ENCODE measurements at places on chromosomes 12 and 14.

DNA sequence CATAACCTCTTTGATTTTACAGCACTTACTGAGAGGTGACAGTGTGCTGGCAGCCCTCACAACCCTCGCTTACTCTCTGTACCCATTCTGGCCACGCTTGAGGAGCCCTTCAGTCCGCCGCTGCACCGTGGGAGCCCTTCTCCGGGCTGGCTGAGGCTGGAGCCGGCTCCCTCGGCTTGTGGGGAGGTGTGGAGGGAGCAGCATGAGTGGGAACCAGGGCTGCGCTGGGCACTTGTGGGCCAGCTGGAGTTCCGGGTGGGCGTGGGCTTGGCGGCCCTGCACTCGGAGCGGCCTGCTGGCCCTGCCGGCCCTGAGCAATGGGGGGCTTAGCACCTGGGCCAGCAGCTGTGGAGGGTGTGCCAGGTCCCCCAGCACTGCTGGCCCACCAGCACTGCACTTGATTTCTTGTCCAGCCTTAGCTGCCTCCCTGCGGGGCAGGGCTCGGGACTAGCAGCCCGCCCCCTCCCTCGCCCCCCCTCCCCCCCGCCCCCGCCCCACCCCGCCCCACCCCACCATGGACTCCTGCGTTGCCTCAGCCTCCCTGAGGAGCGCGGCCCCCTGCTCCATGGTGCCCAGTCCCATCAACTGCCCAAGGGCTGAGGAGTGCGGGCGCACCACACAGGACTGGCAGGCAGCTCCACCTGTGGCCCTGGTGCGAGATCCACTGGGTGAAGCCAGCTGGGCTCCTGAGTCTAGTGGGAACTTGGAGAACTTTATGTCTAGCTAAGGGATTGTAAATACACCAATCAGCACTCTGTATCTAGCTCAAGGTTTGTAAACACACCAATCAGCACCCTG lies 9.9 kb downstream of the MDGA2 start:
- no peak for DNase-seq

- DNase-seq: peak; percentile 77
Observed at GRCh38 chr12:3803865-3804472, 51.1 kb upstream of the CRACR2A start.

GRCh38 chr14:23430016-23430722 lies 5.3 kb downstream of the MYH7 start:
- no peak for DNase-seq

GRCh38 chr12:59677857-59678256 lies 82.0 kb downstream of the SLC16A7 start:
- DNase-seq: no peak

DNA sequence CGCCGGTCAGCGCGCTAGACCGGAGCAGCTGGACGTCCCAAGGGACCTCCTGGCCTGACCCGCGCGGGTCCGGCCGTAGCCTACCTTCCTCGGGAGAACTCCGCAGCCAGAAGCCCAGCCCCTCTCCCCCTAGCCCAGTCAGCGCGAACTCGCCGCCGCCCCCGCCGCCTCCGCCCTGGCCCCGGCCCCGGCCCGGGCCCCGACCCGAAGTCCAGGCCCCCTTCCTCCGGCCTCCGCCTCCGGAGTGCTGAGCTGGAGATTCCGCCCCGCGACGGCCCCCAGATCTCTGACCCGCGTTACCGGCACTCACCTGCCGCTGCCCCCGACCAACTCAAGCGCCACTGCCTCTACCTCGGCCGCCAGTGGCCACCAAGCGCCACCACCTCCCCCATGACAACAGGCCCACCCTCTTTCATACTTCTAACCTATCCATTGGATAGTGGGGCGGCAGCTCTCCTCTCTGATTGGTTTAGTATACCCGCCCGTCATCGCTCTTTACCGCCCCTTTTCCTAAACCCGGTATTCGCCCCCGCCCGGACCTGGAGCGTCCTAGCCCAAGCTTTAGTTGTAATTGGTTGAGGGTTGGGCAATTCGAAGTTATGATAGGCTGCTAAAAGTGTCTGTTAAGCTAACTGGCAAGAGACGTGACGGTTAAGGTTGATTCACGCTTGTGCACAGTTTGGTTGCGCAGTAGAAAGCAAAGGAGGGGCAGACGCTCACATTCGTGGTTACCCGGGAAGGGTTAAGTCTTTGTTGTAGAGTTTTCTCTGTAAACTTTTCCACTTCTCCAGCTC lies at the start of gene NUMB:
TSS of gene NUMB (minus strand) at position 364 of the 794 bp plus-strand sequence. CDS start 102,795 bp downstream, outside the sequence.
- peak; percentile 98 for DNase-seq

GRCh38 chr14:63760014-63760413 lies 32.1 kb upstream of the SGPP1 start:
- DNase-seq: no peak

GRCh38 chr12:1369460-1369859 lies 224.9 kb downstream of the FBXL14 start:
- no peak for DNase-seq

GRCh38 chr12:131912518-131913274 lies 16.4 kb upstream of the PUS1 start:
- DNase-seq: peak; percentile 20

DNA sequence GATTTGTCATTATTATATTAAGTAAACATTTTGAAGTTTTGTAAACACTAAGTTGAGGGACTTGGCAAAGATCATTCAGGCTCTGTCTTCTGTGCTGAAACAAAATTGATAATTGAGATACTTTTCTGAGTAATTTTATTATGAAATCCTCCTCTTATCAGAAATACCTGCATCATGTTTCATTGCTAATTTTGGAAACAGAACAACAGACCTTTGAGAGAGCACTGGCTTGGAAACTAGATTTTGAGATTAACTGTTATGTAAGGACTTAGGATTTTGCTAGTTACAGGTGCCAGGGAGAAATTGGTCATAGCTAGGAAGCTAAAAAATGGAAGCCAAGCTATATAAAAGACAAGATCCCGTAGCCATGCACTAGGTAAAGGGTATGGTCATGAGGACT lies 201.7 kb upstream of the DCN start:
- DNase-seq: no peak

DNA sequence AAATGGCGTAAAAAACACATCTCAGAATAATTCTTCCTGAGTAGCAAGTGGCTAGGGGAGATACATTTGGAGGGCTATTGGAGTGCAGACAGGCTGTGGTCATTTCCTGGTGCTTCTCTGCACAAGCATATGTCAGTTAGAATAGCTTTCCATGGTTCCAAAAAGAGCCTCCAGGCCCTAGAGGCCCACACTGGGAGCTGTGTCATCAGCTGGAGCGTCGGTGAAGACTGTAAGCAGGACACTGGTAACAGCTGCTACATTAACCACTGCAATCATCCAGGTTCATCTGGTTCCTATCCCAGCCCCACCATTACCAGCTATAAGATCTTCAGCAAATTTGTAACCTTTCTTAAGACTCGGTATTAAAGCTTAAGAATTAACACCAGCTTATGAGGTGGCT lies 31.7 kb upstream of the APPL2 start:
- no peak for DNase-seq

DNA sequence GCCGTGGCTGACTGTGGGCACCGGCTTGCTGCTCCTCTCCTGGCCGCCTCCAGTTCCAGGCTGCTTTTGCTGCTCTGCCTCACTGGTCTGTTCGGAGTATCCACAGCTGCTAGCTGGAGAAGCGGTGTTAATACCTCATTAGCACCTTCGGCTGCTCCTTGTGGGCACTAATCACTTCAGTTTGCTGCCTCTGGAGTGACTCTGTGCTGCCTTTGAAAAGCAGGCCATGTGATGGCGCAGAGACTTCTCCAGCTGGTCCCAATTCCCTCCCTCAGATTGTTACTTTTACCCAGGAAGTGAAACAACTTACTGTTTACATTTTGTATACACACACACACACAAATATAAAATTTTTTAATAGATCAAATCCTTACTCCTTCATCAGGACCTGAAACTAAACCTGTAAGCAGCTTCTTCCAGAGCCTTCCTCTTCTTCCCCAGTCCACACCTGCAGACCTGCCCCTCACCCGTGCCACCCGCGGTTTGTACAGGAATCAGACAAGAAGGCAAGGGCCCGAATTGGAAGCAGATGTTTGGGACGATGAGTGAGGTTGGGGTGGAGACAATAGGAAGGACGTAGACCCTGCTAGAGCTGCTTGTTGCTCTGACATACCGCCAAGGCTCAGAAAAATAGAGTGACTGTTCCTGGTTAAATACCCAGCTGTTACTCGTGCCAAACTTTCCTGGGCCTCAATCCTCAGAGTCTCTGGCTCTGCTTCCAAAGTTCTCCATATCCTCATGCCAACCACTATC lies 41.5 kb upstream of the LTBP2 start:
- no peak for DNase-seq

GRCh38 chr12:47244835-47245234 lies 165.1 kb upstream of the AMIGO2 start:
- DNase-seq: no peak

GRCh38 chr12:50220363-50220995 lies 53.3 kb upstream of the CERS5 start:
- peak; percentile 57 for DNase-seq

DNA sequence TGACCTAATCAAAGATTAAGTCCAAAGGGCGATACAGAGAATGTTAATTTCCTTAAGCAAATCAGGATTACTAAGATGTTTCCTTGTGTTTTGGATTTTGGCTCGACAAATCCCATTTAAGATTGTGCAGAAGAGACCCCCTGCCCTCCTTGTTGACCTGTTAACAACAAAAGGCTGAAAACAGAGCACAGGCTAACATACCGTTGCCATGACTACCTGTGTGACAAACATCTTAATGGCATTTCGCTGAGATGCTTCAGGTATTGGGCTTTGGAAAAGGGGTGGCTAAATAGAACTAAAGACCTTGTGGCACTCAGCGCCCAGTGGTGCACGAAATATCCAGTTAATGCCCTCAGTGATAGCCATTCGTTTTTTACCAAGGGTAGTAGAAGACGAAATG lies 1532.3 kb upstream of the TMEM132C start:
- no peak for DNase-seq

- DNase-seq: no peak
Observed at GRCh38 chr14:69237584-69237983, 22.4 kb upstream of the GALNT16 start.

- peak; percentile 50 for DNase-seq
Observed at GRCh38 chr14:81062816-81063215, 107.4 kb downstream of the TSHR start.

GRCh38 chr12:107759410-107759809 lies 1.5 kb downstream of the PRDM4 start:
- DNase-seq: peak; percentile 67

DNA sequence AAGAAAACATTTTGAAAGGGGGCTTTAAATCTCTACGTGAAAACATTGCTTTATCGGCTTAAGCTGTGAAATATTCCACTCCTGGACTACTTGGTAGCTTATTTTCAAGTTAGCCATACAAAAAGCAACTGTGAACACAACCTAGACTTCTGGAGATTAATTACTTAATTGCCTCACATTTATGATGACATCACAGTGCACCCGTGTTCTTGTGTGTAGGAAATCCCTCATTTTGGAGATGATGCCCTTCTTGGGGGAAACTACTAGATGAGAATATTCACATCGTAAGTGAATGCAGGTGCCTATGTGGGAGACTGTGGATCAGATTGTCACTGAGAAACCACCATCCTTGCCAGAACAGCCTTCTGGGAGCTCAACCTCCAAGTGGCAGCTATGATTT lies 10.5 kb upstream of the B4GALNT3 start:
- no peak for DNase-seq

DNA sequence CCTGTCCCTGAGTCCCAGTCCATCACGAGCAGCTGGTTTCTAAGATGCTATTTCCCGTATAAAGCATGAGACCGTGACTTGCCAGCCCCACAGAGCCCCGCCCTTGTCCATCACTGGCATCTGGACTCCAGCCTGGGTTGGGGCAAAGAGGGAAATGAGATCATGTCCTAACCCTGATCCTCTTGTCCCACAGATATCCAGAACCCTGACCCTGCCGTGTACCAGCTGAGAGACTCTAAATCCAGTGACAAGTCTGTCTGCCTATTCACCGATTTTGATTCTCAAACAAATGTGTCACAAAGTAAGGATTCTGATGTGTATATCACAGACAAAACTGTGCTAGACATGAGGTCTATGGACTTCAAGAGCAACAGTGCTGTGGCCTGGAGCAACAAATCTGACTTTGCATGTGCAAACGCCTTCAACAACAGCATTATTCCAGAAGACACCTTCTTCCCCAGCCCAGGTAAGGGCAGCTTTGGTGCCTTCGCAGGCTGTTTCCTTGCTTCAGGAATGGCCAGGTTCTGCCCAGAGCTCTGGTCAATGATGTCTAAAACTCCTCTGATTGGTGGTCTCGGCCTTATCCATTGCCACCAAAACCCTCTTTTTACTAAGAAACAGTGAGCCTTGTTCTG lies 41.6 kb downstream of the DAD1 start:
- no peak for DNase-seq

- no peak for DNase-seq
Observed at GRCh38 chr14:101072531-101072930, 169.0 kb upstream of the RTL1 start.

DNA sequence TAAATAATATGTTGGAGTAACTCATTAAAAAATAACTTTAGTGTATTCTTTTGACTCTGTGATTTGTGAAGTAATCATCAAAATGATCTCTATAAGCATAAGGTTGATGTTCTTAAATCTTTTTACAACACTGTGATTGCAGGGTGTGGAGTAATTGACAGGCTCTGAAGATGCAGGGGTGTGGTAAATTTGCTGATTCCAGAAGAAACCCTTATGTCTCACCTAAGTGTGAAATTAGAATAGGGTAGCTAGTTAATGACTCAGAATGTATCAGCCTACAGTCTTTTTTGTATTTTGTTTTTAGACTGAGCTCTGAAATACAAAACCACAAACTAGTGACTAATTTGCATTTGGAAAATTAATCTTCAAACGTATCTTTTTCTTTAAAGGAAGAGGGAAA lies 5.9 kb downstream of the PRPF39 start:
- no peak for DNase-seq

GRCh38 chr12:105069936-105070702 lies 14.1 kb downstream of the ALDH1L2 start:
- DNase-seq: no peak

DNA sequence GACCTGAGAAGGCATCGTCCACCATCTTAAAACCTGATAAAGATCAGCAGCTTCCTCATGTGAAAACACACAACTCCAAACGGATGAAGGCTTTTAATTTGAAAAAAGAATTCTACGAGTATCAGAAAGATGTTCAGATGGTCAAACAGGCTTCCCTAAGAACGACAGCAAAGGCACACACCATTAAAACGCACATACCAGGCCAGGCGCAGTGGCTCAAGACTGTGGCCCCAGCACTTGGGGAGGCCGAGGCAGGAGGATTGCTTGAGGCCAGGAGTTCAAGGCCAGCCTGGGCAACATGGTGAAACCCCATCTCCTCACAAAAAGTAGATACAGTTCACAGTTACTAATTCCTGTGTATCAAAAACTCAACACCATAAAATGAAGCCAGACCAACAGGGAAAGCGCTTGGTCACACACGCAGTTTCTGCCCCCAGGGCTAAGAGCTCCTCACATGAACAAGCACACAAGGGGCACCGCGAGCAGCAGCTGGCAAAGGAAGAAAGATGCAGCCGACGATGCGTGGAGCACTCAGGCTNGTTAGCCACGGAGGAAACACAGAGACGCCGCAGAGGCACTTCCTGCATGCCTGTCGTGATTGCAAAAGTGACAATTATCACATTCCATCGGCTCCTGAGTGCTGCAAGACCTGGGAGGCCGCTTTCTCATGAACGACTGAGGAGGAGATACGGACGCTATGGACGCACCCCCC lies 78.0 kb downstream of the NOC4L start:
- DNase-seq: peak; percentile 4

All from suppressor macrophage (primary cell).